GM12865 (cell line): ENCODE measurements at places on chromosomes 1 and 21.
A peak's percentile ranks its signal among the peaks of the same experiment; 100 is the strongest.

GRCh38 chr1:247387565-247387964 is 28.4 kb upstream of the NLRP3 start:
- no peak for DNase-seq

- no peak for DNase-seq
Measured at GRCh38 chr1:18816808-18817207, 42.7 kb downstream of the TAS1R2 start.

DNA sequence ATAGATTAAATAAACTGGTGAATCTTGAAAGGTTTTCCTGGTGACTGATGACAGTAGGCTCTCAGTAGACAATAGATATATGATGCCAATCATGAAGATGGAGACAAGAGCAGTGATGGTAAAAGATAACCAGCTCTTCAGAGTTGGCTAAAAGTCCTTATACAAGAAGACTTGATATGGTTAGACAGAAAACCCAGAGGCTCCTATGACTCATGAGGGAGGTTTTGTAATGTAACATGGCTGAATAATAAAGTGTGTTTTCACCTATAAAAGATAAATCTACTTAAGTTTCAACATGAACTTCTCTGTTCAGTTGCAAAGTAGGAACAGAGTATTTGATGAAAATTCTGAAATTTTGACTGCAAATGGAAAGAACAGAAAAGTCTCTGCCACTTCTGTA is 12.7 kb upstream of the CRNN start:
- DNase-seq, result no peak

GRCh38 chr1:47565092-47565491 is 127.2 kb downstream of the FOXD2 start:
- DNase-seq, result no peak

DNA sequence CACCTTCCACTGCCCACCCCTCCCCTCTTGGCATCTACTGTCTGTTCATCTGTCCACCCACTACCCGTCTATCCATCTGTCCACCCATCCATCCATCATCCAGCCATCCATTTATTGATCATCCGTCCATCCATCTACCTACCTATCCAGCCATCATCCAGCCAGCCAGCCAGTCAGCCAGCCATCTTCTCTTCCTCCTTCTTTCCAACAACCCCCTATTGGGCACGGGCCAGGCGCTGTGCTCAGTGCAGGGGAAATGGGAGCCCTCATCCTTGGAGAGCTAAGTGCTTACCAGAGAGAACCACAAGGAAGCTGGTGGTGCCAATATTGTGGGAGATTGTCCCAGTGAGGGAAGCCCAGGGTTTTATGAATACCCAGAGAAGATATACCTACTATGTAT is 51.7 kb upstream of the TMEM51 start:
- DNase-seq, result no peak

DNA sequence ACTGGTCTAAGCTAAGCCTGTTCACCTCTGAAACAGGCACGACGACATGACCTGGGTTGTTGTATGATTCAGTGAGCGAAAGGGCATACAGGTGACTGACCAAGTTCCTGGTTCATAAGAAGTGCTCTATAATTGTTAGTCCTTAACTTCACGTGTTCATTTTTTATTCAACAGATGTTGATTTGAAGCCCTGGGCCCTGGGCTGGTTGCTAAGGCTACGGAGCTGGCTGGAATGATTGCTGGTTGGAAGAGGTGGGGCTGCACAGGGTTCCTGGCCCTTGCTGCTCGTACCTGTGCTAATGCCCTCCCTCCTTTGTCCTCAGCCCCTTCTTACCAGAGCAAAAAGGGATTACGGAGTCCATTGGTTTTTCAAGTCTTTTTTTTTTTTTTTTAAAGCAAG is 111.3 kb upstream of the CSF3R start:
- no peak for DNase-seq

GRCh38 chr1:157252473-157252872 is 114.3 kb upstream of the ETV3 start:
- no peak for DNase-seq

- no peak for DNase-seq
Measured at GRCh38 chr1:194133152-194133551, 946.7 kb upstream of the B3GALT2 start.

DNA sequence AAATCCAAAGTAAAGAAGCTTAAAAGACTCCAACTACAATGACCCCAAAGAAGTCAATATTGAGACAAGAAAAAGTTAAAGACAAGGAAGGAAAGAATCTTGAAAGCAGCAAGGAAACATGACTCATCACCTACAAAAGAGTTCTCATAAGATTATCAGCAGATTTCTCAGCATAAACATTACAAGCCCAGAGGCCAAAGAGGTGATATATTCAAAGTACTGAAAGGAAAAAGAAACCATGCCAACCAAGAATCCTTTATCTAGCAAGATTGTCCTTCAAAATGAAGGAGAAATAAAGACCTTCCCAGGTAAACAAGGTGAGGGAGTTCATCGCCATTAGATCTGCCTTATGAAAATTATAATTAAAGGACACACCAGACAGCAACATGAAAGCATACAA is 49.8 kb downstream of the CSMD2 start:
- DNase-seq, result no peak

DNA sequence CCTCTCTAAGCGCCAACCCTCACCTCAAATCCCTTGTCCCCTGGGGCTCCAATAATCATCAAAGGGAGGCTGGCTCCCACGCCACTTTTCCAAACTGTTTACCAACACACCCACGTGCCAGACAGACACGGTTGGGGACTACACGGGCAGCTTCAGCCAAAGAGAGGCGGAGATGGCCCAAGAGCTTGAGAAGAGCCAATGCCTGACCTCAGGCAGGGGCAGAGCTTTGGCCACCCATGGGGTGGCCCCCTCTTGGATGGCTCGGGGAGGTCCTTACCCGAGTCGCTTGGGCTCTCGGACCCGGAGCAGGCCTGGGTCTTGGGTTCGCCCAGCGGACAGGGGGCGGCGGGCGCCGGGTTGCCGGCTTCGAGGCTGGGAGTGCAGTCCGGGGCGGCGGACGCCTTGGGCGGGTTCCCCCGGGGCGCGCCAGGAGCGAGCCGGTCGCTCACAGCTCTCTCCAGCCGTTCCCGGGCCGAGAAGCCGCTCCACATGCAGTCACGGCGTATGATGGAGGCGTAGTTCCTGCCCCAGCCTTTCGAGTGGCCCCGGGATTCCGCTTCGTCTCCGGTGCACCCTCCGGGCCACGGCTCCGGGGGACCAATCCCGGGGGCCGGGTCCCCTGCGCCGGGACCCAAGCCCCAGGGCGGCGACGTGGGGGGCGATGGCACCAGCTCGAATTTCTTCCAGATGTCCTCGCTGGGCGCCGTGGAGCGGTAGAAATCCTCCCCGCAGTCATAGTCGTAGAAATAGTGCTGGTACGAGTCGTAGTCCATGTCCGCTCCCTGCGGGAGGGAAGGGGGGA is 854 bp downstream of the MYCL start:
- no peak for DNase-seq

DNA sequence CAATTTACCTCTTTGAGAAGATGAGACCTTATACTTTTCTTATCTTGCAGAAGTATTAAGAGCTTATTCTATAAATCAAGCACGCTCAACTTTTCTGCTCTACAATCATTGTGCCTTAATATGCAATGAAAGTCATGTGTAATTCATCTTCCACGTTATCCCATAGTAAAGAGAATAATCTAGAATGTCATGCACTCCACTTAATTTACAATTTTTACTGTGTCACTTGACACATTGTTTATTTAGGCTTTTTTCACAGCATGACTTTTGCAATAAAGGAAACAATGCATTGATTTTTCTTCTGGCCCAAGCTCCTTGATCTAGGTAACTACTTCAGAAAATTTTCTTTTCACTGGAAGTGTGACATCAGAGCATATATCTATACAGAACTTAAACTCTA is 290.9 kb downstream of the HHIPL2 start:
- DNase-seq, result no peak

- DNase-seq, result no peak
Measured at GRCh38 chr1:111253876-111254275, 26.4 kb downstream of the CHI3L2 start.

GRCh38 chr1:145695821-145696629 is 11.1 kb downstream of the PDZK1 start:
- no peak for DNase-seq

- no peak for DNase-seq
Measured at GRCh38 chr1:44999232-44999631, 11.9 kb downstream of the HECTD3 start.

DNA sequence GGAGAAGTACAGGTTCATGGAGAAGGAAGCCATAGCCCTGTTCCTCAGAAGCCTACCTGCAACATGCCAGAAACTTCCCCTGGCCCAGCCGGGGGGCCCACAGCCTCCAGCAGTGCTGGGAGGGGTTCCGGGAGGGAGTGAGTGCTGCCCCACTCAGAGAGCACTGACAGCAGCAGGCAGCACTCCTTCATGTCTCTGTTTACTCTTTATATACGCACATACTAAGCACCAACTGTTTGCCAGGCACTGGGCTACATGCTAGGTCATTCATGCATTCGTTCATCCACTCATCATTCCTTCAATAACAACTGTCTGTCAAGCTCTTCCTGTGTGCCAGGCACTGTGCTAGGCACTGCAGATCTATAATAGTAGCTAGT is 120.6 kb downstream of the TRABD2B start:
- no peak for DNase-seq

DNA sequence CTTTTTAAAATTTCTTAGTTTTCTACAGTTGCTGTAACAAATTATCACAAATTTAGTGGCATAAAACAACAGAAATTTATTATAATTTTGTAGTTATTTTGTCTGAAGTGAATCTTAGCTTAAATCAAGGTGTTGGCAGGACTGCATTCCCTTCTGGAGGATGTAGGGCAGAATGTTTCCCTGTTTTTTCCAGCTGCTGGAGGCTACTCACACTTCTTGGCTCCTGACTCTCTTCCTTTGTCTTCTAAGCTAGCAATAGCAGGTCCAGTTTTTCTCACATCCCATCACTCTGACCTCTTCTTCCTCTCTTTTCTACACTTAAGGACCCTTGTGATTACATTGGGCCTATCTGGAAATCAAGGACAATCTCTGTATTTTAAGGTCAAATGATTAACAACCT is 84.1 kb downstream of the PKN2 start:
- no peak for DNase-seq

DNA sequence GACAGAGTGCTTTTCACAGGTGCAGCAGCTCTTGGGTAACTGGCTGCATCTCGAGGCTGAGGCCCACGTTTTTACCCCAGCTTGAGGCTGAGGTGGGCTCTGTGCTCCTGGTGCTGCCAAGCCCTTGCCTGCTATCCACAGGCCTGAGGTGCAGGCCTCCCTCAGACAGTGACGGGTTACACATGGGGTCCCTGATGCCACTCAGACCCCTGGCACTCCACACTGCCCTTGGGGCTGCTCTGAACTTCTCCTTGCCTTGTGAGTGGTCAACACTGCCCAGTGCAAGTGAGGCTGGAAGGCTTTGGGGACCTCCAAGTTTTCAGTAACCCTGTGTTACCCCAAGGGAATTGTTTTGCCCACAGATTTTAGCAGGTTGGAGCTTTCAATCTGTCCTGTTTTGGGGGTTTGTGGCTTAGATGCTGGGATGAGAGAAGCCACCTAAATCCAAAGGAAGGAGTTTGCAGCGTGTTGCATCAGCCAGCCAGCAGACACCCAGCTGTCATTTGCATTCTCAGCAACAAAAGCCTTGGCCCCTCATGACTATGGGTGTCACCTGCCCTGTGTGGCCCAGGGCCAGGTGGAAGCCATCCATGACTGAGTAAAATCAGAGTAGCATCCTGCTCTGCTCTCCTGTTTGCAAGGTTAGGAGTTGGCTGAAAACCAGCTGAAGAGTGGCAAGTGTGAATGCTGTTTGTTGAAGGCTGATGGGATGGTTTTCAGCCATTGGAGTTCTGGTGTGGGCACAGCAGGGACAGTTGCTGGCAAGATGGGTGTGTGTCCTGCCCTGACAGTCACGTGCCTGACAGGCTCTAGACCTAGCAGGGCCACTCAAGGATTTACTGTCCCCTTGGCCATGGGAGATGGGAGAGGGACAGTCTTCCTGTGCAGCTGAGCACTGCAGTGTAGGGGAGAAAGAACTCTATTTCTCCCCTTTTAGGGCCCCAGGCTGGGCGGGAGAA is 3.2 kb downstream of the RNF187 start:
- DNase-seq, result no peak

GRCh38 chr1:182752077-182752988 is 37.2 kb upstream of the NPL start:
- no peak for DNase-seq

DNA sequence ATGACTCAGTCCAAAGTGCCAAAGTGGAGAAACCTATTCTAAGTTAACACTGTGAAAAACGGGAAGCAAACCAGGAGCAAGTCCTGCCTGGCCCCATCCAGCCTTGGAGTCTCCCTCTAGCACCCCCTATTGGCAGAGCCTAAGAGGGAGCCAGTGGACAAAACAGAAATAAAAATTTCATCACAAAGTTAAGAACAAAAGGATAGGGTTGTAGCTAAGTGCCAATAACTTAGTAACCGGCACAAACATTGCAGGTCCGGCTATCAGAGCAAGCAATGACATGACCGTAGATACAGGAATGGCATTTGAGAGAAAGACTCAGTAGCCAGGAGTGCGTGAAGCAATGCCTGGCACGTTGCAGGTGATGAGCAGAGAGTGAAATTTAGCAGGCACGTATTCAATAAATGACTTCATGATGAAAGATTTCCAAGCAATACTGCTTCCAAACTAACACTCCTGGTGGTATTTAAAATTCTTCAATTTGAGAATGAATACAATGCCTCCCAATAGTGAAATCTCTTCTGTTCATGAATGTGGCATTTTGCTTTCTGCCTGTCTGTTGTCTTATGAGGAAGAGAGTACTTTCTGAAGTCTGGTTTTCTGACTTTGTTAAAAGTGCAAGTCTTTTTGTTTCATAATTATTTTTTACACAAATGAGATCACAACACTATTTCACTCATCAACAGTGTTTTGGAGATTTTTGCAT is 391.0 kb downstream of the OMA1 start:
- DNase-seq, result peak; percentile 21

DNA sequence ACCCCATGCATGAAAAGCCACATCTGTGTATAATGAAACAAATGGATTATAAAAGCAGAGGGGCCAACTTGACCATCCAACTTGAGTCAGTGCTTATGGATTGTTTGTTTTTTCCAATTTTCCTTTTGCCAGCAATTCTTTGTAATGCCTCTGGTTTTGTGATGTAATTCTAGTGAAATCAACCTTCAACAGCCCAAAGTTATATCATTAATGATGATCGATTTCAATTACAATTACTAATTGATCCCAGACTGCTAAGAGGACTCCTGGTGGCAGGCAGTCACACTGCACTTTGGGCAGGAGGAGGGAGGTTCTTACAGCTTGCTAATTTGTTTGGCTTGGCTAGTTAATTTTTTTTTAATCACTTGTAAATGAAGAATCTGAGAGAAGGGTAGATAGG is 552.3 kb downstream of the NUF2 start:
- no peak for DNase-seq
